Left lung (tissue), 14 donors: ENCODE measurements at places on chromosomes 1 and 21. TPM values are rescaled to one million over a fixed set of nuclear protein-coding genes. Genes with fewer than 3 reads are reported as not detected.
A peak's percentile ranks its signal among the peaks of the same experiment; 100 is the strongest.

GRCh38 chr1:229552732-229553131 lies 5.8 kb downstream of the ABCB10 start:
- H3K36me3 ChIP-seq: peaks cover 6% of the 10 kb centered on the region
- H3K27ac ChIP-seq: no peak overlapping the region
- no peak for DNase-seq
- H3K27me3 ChIP-seq: no peaks in the 10 kb centered on the region
- H3K4me3 ChIP-seq: no peak overlapping the region
- peaks cover 50% of the 10 kb centered on the region for H3K4me1 ChIP-seq

GPR89A gene
- total RNA-seq: 14.5 TPM

GRCh38 chr1:243440406-243440805 lies 184.6 kb downstream of the SDCCAG8 start:
- no peaks in the 10 kb centered on the region for H3K4me1 ChIP-seq
- H3K27ac ChIP-seq: no peak overlapping the region
- peaks cover 4% of the 10 kb centered on the region for H3K36me3 ChIP-seq
- no peak overlapping the region for H3K4me3 ChIP-seq
- no peaks in the 10 kb centered on the region for H3K27me3 ChIP-seq
- DNase-seq: no peak

DNA sequence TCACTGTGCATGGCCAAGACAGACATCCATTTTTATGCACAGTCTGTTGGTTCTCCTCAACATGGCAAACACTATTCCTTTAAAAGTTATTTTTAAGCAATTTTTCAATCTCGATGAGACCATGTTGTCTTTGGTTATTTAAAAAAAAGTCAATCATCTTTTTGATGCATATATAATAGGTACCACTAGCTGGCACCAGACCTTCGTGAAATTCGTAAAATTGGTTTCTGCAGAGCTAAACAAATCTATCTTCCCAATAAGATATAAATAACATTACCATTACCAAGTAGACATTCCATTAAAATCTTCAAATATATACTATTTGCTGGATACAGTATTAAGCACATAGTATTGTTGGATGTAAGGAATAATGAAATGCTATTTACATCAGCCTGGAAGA lies 220.0 kb upstream of the GREM2 start:
- no peaks in the 10 kb centered on the region for H3K27me3 ChIP-seq
- no peaks in the 10 kb centered on the region for H3K36me3 ChIP-seq

- DNase-seq: no peak
- no peaks in the 10 kb centered on the region for H3K27me3 ChIP-seq
- no peak overlapping the region for H3K4me3 ChIP-seq
Measured at GRCh38 chr1:77605246-77606026, 77.0 kb downstream of the ZZZ3 start.

ADGRB2 gene
- 6.4 TPM for total RNA-seq

- no peak overlapping the region for H3K4me3 ChIP-seq
- H3K27me3 ChIP-seq: no peaks in the 10 kb centered on the region
- no peaks in the 10 kb centered on the region for H3K4me1 ChIP-seq
- no peak for DNase-seq
- no peak overlapping the region for H3K27ac ChIP-seq
- no peaks in the 10 kb centered on the region for H3K36me3 ChIP-seq
Measured at GRCh38 chr1:111729946-111730681, 9.1 kb downstream of the INKA2 start.

- no peaks in the 10 kb centered on the region for H3K36me3 ChIP-seq
- peaks cover 14% of the 10 kb centered on the region for H3K27me3 ChIP-seq
- no peak for DNase-seq
- peak overlapping the region; percentile 95 for H3K27ac ChIP-seq
Measured at GRCh38 chr1:27632387-27633297, 2.3 kb downstream of the FGR start.

- DNase-seq: no peak
- no peak overlapping the region for H3K27ac ChIP-seq
- no peaks in the 10 kb centered on the region for H3K4me1 ChIP-seq
- no peaks in the 10 kb centered on the region for H3K36me3 ChIP-seq
- no peaks in the 10 kb centered on the region for H3K27me3 ChIP-seq
Measured at GRCh38 chr1:162327788-162328165, 48.9 kb downstream of the SPATA46 start.

- peak overlapping the region; percentile 90 for H3K27ac ChIP-seq
- H3K36me3 ChIP-seq: no peaks in the 10 kb centered on the region
- DNase-seq: no peak
- H3K27me3 ChIP-seq: no peaks in the 10 kb centered on the region
Measured at GRCh38 chr1:201501812-201502510, 5.0 kb downstream of the CSRP1 start.

DNA sequence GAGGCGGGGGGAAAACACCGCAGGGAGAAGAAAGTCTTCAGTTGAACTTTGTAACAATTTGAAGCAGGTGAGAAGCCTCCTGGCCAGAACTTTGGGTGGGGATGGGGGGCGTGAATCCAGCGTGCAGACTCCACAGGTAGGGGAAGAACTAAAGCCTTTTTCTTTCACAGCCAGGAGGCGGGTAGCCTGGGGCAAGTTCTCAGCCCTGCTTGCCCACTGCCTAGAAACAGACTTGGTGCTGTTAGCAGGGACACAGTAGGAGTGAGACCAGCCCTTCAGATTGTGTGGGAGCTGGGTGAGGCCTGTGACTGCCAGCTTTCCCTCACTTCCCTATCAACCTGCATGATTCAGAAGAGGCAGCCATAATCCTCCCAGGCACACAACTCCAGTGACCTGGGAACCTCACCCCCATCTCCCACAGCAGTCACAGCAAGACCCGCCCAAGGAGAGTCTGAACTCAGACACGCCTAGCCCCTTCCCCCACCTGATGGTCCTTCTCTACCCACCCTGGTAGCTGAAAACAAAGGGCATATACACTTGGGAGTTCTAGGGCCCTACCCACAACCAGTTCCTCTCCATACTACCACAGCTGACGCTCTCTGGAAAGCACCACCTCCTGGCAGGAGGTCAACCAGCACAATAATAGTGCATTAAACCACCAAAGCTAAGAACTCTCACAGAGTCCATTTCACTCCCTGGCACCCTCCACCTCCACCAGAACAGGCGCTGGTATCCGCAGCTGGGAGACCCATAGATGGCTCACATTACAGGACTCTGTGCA lies 83.5 kb upstream of the CDC42BPA start:
- no peaks in the 10 kb centered on the region for H3K36me3 ChIP-seq
- no peak overlapping the region for H3K4me3 ChIP-seq
- peaks cover 5% of the 10 kb centered on the region for H3K4me1 ChIP-seq
- H3K27ac ChIP-seq: no peak overlapping the region

FMO2 gene
- total RNA-seq: 33.9 TPM

FTCD gene
- 0.29 TPM for total RNA-seq

- H3K4me1 ChIP-seq: no peaks in the 10 kb centered on the region
- no peaks in the 10 kb centered on the region for H3K36me3 ChIP-seq
- no peak overlapping the region for H3K4me3 ChIP-seq
- no peak overlapping the region for H3K27ac ChIP-seq
Measured at GRCh38 chr1:206030191-206030590, 6.5 kb upstream of the CTSE start.

ATAD3C gene
- 14.9 TPM for total RNA-seq

DNA sequence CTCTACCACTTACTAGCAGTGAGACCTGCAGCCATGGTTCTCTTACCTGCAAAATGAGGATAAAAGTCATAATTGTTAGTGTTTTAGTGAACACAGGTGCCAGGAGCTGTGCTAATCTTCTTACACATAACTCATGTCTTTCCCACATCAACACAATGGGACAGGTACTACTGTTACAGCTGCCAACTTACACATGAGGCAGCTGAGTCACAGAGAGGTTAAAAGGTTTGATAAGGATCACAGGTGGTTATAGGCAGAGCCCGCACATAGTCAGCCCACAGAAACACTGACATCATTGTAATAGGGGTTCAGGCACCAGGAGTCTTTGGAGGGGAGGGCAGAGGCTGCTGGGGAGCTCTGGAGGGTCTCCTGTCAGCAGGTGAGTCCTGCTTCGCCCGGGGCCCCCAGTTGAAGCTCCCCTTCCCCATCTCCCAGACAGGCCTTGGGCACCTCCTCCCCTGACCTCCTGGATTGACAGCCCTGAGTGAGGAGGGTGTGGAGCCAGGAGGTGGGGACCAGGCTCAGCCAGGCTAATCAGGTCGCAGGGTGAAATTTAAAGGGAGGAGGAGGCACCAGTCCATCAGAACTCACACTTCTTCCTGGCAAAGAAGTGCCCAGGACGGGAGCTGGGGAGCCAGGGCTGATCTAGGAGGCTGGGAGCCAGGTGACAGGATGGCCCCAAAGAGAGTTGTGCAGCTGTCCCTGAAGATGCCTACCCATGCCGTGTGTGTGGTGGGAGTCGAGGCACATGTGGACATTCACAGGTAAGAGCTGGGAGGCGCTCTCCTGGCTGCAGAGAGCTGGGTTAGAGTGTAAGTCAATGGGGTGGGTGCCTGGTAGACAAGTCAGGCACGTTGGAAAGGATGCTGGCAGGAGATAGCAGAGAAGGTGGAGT lies at the start of gene PADI1:
PADI1 (plus strand) TSS at position 583 of the 895 bp plus-strand sequence; CDS start at position 673, 90 bp downstream.
- peaks cover 4% of the 10 kb centered on the region for H3K27me3 ChIP-seq
- no peak within 1 kb of the TSS for H3K27ac ChIP-seq
- no peak within 1 kb of the TSS for H3K4me3 ChIP-seq
- H3K36me3 ChIP-seq: no peaks in the 10 kb centered on the region

DNA sequence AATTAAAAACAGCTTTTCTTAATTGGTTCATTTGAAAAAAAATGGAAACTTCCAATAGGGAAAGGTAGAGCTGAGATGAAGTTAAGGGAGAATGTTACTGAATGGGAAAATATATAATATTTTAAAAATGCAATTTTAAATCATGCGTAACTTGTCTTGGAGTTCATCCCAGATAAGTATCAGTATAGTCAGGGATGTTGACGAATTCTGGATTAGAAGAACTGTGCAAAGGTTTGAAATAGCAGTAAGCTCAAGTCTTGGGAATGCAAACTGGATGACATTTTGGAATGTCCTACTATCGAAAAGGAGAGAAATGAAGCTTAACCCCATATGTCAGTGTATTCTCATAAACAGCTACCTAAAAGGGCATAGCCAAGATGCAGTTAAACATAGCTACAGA lies 4.0 kb upstream of the ST6GALNAC3 start:
- H3K4me1 ChIP-seq: peaks cover 9% of the 10 kb centered on the region
- no peak for DNase-seq
- no peaks in the 10 kb centered on the region for H3K36me3 ChIP-seq
- H3K27ac ChIP-seq: no peak overlapping the region

PGLYRP3 gene
- total RNA-seq: not detected
